Right atrium auricular region (tissue), 2 donors: ENCODE measurements at places on chromosomes 11 and 22.

DNA sequence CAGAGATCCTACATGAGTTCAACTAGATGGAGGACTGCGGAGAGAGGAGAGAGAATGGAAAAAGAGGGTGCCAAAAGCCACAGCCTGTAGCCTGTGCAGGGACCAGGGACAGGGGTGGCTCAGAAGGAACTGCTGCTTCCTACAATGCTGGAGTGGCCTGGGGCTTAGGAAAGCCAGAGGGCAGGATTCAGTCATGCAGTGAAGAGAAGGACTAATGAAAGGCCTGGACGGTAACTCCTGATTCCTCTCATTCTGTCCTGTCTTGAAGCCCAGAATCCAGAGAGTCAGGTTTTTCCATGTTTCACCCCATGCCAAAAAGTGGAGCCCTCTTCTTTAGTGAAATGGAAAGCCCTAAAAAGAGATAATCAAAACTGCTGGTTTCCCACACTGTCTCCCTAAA is 48.4 kb upstream of the INCENP start:
- no peak for DNase-seq
- H3K36me3 ChIP-seq: no peaks in the 10 kb centered on the region
- no peaks in the 10 kb centered on the region for H3K4me1 ChIP-seq
- H3K27ac ChIP-seq: no peak overlapping the region
- no peak overlapping the region for H3K4me3 ChIP-seq

DNA sequence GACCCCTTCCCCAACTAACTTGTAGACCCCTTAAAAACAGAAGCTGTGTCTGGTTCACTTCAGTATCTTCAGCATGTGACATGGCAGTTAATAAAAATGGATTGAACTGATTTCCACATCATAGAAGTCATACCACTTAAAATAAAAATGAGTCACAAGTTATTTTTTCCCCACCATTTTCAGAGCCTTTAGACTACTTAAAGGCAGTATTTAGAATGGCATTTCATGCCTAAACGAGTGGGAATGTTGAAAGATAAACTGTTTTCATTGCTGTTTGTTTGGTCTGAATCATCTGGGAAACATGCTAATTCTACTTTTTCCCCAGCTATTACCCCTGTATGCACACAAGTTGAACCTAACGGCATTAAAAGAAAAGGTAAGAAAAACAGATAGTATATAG is 324.0 kb downstream of the RAB38 start:
- no peak overlapping the region for H3K27ac ChIP-seq
- no peaks in the 10 kb centered on the region for H3K4me1 ChIP-seq
- no peaks in the 10 kb centered on the region for H3K27me3 ChIP-seq
- H3K36me3 ChIP-seq: no peaks in the 10 kb centered on the region
- no peak for DNase-seq
- H3K4me3 ChIP-seq: no peak overlapping the region

DNA sequence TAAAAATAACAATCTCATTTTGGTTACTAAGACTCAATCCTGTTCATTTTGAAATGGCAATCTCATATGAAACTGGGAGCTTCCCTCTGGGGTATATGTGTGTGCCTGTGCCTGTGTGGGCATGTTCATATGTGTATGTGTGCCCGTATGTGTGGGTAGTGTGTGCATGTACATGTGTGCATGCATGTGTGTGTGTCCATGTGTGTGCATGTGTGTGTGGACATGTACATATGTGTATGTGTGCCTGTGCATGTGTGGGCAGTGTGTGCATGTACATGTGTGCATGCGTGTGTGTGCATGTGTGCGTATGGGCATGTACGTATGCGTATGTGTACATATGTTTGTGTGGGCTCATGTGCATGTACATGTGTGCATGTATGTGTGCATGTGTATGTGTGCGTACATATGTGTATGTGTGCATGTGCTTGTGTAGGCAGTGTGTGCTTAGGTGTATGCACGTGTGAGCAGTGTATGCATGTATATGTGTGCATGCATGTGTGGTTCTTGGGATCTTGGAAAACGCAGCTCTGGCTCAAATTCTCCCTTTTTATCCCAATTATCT is 24.5 kb upstream of the CACNG2 start:
- H3K36me3 ChIP-seq: no peaks in the 10 kb centered on the region
- no peaks in the 10 kb centered on the region for H3K27me3 ChIP-seq
- no peak overlapping the region for H3K27ac ChIP-seq
- DNase-seq: no peak

DNA sequence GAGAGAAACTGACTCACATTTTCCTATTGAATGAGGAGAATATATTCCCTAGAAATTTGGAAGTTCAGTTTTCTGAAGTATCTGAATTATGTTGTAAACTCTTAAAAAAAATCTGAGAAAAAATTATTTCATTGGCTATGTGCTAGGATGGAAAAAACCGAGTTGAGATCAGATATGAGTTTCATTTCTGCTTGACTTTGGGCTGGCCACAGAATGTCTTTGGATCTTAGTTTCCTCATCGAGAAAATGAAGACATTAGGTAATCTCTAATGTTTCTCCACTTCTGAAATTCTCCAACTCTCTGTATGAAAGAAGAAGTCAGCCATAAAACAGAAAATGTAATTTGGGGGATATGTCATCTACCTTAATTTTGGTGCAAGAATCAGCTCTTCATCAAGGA is 28.8 kb downstream of the SLN start:
- H3K4me1 ChIP-seq: no peaks in the 10 kb centered on the region
- no peaks in the 10 kb centered on the region for H3K36me3 ChIP-seq
- H3K4me3 ChIP-seq: no peak overlapping the region
- H3K27me3 ChIP-seq: no peaks in the 10 kb centered on the region
- DNase-seq: no peak

GRCh38 chr22:44281768-44282637 is 30.7 kb downstream of the SHISAL1 start:
- no peak overlapping the region for H3K27ac ChIP-seq
- DNase-seq: no peak
- no peak overlapping the region for H3K4me3 ChIP-seq
- no peaks in the 10 kb centered on the region for H3K27me3 ChIP-seq
- H3K4me1 ChIP-seq: no peaks in the 10 kb centered on the region
- no peaks in the 10 kb centered on the region for H3K36me3 ChIP-seq

GRCh38 chr11:57325735-57326048 is 940 bp upstream of the TNKS1BP1 start:
- DNase-seq: peak; percentile 87
- H3K36me3 ChIP-seq: peaks cover 44% of the 10 kb centered on the region
- peak overlapping the region; percentile 62 for H3K4me3 ChIP-seq
- peaks cover 46% of the 10 kb centered on the region for H3K4me1 ChIP-seq
- H3K27ac ChIP-seq: peak overlapping the region; percentile 90

DNA sequence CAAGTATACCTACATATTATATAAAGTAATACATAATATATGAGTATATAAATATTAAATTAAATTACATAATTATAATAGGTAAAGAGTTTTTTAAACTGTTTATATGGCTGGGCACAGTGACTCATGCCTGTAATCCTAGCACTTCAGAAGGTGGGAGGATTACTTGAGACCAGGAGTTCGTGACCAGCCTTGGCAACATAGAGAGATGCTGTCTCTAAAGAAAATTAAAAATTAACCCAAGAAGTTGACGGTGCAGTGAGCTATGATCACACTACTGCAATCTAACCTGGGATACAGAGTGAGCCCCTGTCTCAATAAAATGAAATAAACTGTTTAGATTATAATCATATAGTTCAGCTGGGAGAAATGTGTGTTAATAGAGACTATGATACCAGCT is 363.0 kb downstream of the DDX10 start:
- H3K27ac ChIP-seq: no peak overlapping the region
- no peaks in the 10 kb centered on the region for H3K4me1 ChIP-seq
- DNase-seq: no peak
- H3K36me3 ChIP-seq: no peaks in the 10 kb centered on the region
- no peaks in the 10 kb centered on the region for H3K27me3 ChIP-seq
- no peak overlapping the region for H3K4me3 ChIP-seq

- H3K27ac ChIP-seq: no peak overlapping the region
- no peak for DNase-seq
- no peaks in the 10 kb centered on the region for H3K36me3 ChIP-seq
- no peaks in the 10 kb centered on the region for H3K4me1 ChIP-seq
- no peak overlapping the region for H3K4me3 ChIP-seq
These were observed 216.3 kb upstream of the TBCEL start for GRCh38 chr11:120807414-120808150.

- H3K4me1 ChIP-seq: no peaks in the 10 kb centered on the region
- no peak for DNase-seq
- H3K27ac ChIP-seq: no peak overlapping the region
- H3K27me3 ChIP-seq: no peaks in the 10 kb centered on the region
- no peak overlapping the region for H3K4me3 ChIP-seq
- H3K36me3 ChIP-seq: no peaks in the 10 kb centered on the region
These were observed 594.0 kb upstream of the TENM4 start for GRCh38 chr11:80034801-80035200.

DNA sequence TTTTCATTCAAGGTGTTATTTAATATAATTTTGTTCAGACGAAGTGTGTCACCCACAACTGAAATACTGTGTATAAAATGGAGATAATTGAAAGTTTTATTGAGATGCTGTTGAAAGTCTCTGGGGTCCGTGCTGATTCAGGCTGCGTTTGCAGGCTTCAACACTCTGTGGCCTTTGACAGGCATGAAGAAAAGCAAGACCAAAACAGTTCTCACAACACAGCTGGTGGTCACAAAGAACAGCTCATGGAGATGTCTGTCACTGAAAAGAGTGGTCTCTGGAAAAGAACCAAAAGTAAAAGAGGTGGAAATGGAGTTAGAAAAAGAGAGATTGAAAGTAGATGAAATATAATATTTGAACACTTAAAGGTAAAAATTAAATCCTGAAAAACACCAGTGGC is 9.8 kb upstream of the MPPED2 start:
- H3K27ac ChIP-seq: no peak overlapping the region
- H3K27me3 ChIP-seq: no peaks in the 10 kb centered on the region
- H3K36me3 ChIP-seq: no peaks in the 10 kb centered on the region
- no peaks in the 10 kb centered on the region for H3K4me1 ChIP-seq
- H3K4me3 ChIP-seq: no peak overlapping the region

DNA sequence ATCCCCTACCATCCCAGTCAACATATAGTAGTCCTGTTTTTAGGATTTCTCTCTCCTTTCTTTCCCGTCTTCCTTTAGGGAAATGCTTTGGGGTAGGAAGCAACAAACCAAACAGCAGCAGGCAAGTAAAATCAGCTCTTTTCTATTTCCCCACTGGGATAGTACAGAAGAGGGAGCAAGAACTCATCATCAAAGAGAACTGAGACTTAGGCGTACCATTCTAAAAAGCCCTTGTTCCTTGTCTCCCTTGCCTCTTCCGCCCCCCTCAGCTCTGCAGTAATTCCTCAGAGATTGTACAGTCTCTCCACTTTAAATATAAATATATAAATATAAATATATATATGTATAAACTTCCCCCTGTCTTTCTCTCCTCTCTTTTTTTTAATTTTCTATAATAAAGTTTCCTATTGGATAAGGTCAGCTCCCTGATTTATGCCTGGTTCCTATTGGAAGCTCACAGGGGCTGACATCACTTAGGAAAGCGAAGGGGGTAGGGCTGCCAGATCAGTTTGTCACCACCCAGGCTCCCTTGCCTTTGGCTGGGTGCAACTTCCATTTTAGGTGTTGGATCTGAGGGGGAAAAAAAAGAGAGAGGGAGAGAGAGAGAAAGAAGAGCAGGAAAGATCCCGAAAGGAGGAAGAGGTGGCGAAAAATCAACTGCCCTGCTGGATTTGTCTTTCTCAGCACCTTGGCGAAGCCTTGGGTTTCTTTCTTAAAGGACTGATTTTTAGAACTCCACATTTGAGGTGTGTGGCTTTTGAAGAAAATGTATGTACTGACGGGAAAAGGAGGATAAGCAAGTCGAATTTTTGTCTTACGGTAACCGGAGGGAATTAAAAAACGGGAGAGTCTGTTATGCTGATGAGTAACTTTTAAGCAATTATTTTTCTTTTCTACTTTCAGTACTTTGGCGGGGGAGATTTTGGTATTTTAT is at the start of gene CTNND1:
Gene CTNND1 (plus strand): TSS at position 502 of the 934 bp plus-strand sequence. CDS start 29,677 bp downstream, outside the sequence.
- H3K27me3 ChIP-seq: no peaks in the 10 kb centered on the region
- no peaks in the 10 kb centered on the region for H3K36me3 ChIP-seq
- peak within 1 kb of the TSS; percentile 97 for H3K27ac ChIP-seq
- H3K4me3 ChIP-seq: peak within 1 kb of the TSS; percentile 67
- peaks cover 33% of the 10 kb centered on the region for H3K4me1 ChIP-seq
